GOT3 (cell line): ENCODE measurements at places on chromosomes 1 and 21.
A peak's percentile ranks its signal among the peaks of the same experiment; 100 is the strongest.

GRCh38 chr21:43866260-43866629 lies 1.2 kb downstream of the AGPAT3 start:
- no peak for DNase-seq

DNA sequence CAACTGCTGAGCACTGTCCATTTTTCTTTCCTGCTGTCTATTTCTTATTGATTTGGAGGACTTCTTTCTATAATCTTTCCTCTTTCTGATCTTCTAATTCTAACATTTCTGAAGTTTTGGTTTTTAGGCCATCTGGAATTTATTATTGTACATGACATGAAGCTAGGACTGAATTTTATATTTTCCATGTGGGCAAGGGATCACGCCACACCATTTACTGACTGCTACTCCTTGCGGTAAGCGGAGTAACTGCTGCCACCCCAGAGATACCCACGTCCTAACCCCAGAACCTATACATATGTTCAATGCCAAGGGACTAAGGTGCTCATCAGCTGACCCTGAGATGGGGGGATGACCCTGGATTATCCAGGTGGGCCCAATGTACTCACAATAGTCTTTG lies 70.6 kb downstream of the NPHP4 start:
- DNase-seq: no peak

DNA sequence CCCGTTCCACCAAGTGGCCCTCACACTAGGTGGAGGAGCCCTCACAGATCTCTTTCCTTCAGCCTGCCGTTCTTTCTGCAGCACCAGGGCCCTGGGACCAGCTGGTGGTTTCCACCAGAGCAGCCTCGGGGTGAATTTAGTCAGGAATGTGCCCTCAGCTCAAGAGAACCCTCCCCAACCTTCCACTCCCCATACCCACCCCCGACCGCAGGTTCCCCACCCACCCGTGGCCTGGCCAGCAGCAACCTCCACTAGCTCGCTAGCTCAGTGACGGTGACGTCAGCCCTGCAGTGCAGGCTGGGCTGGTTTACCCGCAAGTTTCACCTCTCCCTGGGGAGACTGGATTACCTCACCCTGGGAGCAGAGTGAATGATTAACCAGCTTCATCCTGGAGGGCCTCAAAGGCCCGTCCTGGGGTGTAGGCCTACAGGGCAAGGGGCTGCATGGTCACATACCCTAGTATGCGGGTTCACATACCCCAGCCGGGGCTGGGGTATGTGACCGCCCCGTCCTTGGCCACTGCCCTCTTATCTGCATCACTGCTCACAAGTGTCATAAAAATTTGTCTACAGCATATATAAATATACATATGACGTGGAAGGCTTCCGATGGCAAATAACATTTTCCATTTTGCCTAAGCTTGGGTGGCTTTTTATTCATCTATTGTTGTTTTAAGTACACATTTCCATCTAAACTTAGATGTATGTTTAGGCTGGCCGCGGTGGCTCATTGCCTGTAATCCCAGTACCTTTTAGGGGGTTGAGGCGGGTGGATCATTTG lies 24.5 kb downstream of the ELF3 start:
- peak; percentile 77 for DNase-seq

GRCh38 chr1:220344745-220345144 lies 72.5 kb upstream of the RAB3GAP2 start:
- no peak for DNase-seq

- no peak for DNase-seq
Measured at GRCh38 chr21:45837936-45838335, 143.6 kb upstream of the COL6A1 start.

DNA sequence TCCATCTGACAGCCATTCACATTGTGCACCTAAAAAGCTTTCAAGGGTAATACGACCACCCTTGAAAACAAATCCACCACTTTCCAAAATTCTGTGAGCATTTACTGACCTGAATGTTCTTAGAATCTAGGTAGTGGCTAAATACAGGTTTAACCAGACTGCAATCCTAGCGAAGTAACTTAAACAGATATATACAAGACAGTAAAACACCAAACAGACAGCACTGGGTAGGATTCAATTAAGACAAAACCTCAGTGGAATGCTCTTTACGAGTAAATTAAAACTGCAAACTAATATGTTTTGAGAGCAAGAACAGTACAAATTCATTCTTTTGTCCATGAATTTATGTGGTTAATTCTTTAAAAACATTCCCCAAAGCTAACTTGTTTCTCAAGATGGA lies 354.2 kb upstream of the ESRRG start:
- DNase-seq: no peak

DNA sequence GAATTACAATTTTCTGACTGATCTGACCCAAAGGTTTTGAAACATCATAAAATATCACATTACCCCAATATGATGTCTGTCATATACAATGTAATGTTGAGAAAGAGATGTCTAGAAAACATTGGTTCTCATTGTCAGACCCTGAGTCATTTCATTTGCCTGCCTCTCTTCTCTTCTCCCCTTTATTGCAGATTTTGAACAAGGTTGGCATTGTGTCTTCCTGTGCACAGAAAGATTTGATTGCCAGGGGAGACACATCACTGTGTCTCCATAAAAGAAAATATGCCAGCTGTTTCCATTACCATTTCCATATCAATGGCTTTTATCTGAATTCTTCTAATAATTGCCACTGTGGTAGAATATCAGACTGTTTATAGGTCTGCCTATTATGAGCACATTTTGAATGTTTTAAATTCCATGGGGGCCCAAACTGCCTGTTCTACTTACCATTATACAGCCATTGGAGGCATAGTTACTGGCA lies 65.6 kb downstream of the IFI44 start:
- DNase-seq: no peak

DNA sequence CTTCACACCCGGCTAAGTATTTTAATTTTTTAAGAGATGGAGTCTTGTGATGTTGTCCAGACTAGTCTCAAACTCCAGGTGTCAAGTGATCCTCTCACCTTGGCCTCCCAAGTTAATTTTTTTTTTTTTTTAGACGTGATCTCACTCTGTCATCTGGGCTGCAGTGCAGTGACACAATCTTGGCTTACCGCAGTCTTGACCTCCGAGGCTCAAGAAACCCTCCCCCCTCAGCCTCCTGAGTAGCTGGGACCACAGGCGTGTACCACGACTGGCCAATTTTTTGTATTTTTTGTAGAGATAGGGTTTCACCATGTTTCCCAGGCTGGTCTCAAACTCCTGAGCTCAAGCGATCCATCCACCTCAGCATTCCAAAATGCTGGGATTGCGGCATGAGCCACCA lies 11.7 kb upstream of the IFNLR1 start:
- DNase-seq: no peak

DNA sequence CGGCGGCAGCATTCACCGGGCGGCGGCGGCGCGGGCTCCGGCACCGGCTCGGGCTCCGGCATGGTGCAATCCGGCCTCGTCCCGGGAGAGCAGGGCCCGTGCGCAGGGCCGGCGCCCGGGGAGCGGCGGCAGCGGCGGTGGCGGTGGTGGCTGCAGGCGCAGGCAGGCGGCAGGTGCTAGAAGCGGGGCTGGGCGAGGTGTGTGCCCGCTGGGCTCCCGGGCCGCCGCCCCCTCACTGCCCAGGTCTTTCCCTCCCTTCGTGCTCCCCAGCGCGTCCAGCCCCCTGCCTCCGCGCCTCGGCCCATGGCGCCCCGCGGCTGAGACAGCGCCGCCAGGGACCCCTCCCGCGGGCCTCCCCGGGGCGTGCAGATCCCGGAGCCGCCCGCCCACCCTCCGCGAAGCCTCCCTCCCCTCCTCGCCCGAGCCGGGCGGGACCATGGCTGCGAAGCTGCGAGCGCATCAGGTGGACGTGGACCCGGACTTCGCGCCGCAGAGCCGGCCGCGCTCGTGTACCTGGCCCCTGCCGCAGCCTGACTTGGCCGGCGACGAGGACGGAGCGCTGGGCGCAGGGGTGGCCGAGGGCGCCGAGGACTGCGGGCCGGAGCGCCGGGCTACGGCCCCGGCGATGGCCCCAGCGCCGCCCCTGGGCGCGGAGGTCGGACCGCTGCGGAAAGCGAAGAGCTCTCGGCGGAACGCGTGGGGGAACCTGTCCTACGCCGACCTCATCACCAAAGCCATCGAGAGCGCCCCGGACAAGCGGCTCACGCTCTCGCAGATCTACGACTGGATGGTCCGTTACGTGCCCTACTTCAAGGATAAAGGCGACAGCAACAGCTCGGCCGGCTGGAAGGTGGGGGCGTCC lies 492 bp downstream of the FOXO6 start:
- DNase-seq: no peak

- peak; percentile 25 for DNase-seq
Measured at GRCh38 chr1:167066333-167067122, 23.6 kb downstream of the GPA33 start.

DNA sequence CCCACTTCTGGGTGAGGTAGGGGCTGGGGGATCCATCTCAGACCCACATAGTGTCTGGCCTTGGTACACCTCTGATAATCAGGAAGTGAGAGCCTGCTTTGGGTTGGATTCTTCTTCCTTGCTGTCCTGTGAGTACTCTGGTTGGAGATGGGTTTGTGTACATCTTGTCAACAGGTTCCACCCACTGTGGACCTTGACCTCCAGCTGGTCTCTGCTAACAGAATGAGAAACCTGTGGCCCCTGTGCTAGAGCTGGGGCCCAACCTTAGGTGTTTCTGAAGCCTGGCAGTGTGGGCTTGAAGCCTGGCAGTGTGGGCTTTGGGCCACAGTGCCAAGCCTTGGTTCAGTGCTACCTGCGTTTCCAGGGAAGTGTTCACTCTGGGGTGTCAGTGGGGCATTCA lies 2.6 kb downstream of the ZBTB48 start:
- DNase-seq: no peak

GRCh38 chr1:75366595-75366994 lies 232.4 kb downstream of the LHX8 start:
- no peak for DNase-seq

DNA sequence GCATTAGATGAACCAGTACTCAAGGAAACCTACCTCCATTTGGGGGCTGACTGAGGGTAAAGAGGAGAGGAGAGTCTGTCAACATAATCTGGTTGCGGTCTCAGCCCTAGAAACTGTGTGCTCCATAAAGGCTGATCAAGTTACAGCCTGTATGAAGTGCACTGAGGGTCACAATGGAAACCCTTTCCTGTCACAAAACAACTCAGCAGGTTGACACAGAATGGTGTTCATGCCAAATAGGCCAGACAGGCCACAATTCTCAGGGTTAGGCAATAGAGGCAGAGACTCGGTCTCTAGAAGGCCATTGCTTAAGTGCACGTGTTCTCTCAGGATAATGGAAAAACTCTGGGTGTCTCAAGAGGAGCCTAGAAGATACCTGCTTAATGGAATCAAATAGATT lies 4.1 kb upstream of the ANKRD35 start:
- no peak for DNase-seq

DNA sequence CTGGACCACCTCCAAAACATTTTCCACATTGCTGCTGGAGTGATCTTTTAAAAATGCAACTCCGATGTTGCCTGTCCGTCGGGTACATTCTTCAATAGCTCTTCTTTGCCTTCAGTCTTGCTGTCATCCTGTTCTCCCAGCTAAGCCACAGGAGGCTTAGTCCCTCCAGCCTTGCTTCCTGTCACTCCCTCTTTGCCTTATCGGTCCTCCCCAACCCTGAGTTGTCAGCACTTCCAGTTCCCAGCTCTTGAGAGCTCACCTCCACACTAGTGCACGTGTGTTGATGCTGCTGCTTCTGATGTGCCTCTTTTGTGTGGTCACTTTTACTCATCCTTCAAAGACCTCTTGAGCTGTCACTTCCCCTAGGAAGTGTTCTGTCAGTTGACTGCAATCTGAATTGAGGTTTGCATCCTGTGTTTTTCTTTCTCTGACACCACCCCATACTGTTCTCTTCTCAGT lies 15.3 kb downstream of the UCK2 start:
- DNase-seq: no peak

DNA sequence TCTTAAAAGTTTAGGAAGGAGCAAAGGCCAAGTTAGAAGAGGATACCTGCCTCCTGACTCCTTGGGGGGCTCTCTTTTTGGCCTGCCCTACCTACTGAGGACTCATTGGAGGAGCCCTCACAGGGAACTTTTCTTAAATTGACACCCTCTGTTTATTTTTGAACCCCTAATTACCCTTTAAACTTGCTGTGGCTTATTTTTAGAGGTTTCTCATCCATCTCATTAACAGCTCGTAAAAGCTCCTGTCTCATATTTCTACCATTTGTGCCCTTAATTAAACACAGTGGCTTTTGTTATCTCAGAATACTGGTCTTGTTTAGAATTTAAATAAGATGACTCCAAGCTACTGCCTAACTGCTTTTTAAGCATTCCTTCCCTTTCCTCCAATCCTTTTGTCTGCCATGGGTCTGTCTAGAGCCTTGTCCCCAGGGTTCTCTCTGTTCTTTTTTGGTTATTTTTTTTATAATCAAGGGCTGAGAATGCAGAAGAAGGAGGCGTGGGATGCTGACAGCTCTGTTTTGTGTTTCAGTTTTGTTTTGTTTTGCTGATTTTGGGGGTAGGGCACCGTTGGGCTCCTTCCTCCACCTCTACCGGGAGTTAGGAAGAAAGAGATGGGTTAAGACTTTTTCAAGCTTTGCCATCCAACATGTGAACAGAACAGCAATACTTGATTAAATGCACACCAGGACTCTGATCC lies 78.0 kb downstream of the SYT6 start:
- no peak for DNase-seq

- no peak for DNase-seq
Measured at GRCh38 chr1:39940253-39940652, 14.7 kb upstream of the MFSD2A start.

DNA sequence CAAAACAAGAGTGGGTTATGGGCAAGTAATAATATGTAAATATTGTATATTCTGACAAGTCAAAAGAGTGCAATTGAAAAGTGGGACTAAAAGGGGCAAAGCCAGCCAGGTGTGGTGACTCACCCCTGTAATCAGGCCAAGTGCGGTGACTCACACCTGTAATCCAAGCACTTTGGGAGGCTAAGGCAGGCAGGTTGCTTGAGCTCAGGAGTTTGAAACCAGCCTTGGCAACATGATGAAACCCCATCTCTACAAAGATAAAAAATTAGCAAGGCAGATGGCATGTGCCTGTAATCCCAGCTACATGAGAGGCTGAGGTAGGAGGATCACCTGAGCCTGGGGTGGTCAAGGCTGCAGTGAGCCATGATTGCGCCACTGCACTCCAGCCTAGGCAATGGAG lies 304.0 kb downstream of the HHIPL2 start:
- no peak for DNase-seq

DNA sequence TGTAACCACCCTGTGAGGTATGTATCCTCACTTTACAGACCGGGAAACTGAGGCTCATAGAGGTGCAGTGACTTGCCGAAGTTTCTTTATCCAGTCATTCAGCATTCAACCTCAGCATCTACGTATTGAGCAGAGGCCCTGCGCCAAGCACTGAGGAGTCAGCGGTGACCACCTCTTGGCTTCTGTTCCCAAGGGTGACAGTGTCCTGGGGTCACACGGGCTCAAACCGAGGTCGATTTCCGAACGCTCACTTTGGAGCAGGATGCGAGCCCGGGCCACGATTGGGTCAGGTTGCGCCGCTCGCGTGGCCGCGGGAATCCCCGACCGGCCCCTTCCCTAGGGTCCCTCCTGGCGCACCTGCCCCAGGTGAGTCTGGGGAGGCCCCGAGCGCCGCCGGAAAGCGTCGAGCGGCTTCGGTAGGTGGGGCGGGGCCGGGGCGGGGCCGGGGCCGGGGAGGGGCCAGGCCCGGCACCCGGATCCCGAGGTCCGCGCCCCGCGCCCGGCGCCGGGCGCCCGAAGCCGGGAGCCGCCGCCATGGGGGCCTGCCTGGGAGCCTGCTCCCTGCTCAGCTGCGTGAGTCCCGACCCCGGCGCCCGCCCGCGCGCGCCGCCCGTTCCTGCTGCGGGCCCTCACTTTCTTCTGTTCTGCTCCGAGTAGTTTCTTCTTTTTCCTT lies at the start of gene SERINC2:
SERINC2 (plus strand) TSS at position 482 of the 673 bp plus-strand sequence; CDS start at position 535, 53 bp downstream.
- DNase-seq: no peak

- DNase-seq: no peak
Measured at GRCh38 chr1:223109581-223110026, 33.4 kb downstream of the TLR5 start.

- DNase-seq: no peak
Measured at GRCh38 chr1:95353194-95353593, 119.2 kb downstream of the RWDD3 start.
